ENCODE measurements at places on chromosomes 11 and 22.

DNA sequence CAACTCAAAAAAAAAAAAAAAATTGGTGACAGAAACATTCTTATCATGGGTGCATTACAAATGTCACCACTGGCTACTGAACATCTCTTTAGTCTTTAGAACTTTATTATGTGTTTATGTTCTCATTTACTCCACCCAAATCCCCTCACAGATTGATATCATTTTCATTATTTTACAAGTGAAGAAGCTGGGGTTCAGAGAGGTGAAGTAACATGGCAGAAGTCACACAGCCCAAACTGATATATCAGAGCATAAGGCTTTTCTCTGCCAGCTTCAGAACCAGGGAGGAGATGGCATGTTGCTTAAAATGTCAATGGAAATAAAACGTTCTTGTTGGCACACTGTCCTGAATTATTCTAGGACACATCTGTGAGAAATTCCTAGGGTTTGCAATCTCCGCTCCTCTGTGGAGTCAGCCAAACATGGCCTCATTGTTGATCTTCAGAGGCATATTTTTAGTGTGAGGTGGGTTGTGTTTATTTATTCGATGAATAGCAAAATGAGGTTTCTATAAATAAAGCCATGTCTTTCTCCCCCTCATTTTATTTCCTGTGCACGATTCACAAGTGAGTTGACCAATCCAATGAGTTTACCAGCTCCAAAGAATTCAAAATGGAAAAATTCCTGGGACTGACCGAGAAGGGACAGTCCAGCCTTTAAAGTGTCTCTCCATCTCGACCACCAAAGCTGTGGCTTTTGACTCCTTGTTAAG lies 72.9 kb upstream of the ANO1 start:
- no peak for DNase-seq

DNA sequence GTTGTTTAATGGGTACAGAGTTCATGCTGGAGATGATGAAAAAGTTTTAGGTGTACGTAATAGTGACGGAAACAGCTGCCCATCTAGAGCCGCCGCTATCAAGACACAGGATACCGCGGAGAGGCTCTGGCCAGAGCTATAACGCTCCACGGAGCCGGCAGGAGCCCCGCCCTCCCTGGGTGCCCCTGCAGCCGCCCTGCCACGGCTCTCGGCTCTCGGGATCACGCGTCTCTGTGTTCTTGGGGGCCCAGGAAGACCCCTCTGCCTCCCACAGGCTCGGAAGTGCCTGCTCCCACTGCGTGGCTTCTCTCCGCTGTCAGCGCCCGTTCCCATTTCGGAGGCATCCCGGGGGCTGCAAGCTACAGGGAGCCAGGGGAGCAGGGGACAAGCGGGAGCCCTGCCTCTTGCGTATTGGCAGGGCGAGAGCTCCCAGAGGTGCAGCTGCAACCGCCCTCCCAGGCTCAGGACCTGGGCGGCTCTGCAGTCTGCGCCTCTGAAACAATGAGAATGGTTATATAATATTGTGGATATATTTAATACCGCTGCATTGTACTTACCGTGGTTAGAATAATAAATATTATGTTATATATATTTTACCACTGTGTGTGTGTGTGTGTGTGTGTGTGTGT lies 13.7 kb downstream of the GLYATL2 start:
- DNase-seq, result no peak

GRCh38 chr11:46356924-46357482 lies 9.7 kb downstream of the DGKZ start:
- DNase-seq, result no peak

- DNase-seq, result no peak
Measured at GRCh38 chr22:49047447-49047846, 780.2 kb downstream of the BRD1 start.

GRCh38 chr11:1251236-1251770 lies 28.4 kb downstream of the MUC5B start:
- no peak for DNase-seq

GRCh38 chr22:18101536-18101935 lies 9.1 kb upstream of the TUBA8 start:
- DNase-seq, result no peak

DNA sequence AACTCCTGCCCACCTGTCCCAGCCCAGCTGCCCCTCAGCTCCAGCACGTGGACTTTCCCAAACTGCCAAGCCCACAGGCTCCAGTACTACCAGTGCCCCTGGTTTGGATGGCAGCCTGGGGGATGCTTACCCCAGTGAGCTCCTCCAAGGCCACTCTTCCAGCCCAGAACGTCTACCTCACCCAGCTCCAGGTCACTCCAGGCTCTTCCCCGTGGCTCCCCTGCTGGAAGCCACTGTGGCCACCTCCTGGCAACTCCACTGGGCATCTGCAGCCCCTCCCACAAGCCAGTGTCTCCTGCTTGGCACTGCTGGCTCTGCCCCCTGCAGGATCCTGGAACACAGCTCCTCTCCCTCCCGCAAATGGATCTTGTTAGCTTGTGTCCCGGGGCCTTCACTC lies 29.3 kb downstream of the LMO1 start:
- DNase-seq, result no peak

DNA sequence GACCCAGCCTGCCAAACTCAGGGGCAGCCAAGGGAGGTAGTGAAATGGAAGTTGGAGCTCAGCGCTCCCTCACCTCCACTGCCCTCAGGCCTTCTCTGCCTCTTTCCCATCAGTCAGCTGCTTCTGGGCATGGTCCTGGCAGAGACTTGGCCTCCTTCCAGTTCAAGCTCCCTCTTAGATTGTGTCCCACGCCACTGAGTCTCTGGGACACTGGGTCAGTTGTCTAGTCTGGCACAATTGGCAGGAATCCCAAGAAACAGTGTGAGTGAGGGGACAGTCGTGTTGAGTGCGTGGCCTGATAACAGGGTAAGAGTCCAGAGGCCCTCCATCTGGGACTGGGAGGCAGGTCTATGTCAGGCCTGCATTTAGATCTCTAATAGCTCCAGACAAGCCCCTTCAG lies 7.1 kb upstream of the SLC35E4 start:
- no peak for DNase-seq

DNA sequence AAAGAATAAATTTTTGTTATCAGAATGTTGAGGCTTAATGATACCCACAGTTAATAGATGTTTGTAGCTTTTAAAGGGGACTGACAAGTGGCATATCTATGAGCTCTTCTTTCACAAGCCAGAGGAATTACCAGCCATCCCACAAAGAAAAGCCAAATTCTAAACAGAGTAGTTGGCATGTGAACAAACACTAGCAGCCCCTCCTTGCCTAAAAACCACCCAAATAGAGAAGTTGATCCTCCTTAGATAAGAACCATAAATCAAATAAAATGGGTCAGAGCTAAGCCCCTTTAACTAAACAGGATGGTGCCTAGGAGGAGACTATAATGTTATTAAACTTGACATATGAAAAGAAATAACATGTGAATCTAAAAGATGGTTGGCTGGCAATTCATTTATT lies 11.4 kb downstream of the LPXN start:
- no peak for DNase-seq

GRCh38 chr11:124938206-124938765 lies 2.4 kb upstream of the HEPACAM start:
- no peak for DNase-seq

DNA sequence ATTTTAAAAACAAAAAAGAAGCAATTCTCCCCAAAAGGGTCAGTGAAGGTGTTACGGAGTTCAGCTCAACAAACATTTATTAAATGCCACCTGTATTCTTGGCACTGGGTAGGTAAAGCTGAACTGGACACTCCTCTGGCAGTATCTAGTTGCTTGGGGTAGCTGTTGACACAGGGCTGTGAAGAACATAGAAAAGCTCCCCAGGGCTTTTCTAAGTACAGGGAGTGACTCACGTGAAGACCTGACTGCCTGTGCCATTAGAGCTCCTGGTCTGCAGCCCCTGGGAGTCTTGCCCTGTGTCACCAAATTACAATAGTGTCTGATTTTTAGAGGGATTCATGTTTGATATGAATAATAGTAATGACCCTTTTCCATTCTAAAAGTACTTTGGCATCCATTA lies 43.6 kb downstream of the COA4 start:
- DNase-seq, result no peak

GRCh38 chr11:64204464-64204989 lies 2.0 kb upstream of the FERMT3 start:
- DNase-seq, result peak; percentile 74

DNA sequence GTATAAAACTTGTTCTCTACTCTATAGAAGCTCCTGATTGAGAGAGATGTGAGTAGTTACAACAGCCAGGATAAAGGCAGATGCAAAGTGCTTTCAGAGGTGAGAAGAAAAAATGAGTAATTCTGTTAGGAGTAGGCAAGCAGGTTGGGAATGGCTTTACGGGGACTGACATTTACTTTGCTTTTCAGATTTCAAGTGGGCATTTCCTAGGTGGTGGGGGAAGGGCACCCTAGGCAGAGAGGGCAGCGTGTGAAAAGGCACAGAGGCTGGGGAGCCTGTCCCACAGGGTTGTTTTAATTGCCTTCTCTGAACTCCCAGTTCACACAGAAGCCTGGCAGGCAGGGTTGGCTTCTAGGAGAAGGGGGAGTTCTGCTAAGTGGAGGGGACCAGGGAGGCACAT lies 106.5 kb downstream of the NAV2 start:
- no peak for DNase-seq

DNA sequence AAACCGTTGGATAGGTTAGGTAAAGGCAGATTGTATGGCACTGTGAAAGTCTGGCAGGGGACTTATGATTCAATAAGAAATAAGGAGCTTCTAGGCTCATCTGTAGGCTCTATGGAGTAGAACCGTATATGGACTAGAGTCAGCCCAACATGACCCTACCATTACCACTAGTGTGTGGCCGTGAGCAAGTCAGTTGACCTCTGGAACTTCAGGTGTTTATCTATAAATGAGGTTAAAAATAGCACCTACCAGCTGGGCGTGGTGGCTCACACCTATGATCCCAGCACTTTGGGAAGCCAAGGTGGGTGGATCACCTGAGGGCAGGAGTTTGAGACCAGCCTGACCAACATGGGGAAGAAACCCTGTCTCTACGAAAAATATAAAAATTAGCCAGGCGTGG lies 4.4 kb downstream of the HINFP start:
- no peak for DNase-seq

DNA sequence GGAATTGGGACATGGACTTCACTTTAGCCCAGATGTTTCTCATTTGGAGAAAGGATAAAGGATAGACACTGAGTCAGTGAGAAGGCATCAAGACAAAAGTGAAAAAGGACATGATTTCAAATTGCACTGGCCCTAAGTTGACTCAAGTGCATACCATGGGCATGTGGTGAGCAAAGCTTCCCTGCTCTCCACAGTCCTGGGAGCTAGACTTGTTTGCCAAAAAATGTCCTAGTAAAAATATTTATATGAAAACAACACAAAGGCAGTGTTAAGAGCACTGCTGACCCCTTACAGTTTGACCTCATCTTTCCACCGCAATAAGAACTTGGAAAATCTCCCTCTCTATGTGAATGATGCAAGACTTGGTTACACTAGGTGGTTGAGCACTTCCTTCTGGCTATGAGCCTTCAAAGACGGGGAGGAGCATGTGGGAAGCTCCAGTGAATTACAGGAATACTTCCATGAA lies 46.5 kb upstream of the FIBIN start:
- DNase-seq, result no peak

DNA sequence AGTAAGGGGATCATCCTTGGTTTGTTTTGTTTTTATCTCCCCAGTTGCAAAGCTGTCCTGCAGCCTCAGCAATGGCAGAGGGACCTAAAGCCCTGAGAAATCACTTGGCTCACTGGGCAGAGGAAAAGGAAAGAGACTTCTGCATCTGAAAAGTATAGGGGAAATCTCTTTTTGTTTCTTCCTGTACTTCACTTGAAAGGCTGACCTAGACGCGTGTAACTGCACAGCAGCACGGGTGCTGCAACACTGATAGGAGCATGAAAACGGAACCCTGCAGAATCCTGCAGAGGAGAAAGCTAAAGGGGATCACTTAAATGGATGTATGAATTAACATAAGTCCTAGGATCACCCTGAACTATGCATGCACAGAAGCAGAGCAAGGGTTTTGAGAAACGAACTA lies 2.0 kb upstream of the PIWIL3 start:
- DNase-seq, result no peak

Data from GM19239 (cell line).